ENCODE measurements at places on chromosomes 6 and 20.

DNA sequence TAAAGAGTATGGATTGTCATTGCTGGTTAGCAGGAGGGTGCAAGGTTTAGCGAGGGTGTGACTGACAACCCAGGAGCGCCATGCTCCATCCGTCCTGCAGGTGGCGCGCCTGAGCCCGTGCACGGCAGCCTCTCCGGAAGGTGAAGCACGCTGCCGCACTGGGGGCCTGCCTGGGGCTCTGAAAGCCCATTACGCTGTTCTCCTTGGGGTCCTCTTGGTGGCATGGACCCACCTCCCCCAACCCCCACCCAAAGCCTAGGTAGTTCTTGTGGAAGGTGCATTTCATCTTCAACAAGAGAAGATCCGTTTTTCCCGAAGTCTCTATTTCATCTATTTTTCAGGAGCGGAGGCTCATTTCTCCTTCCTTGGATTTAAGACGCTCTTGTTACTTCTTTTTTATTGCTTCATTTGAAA lies 197.4 kb upstream of the KCNG1 start:
- DNase-seq = peak; percentile 38

DNA sequence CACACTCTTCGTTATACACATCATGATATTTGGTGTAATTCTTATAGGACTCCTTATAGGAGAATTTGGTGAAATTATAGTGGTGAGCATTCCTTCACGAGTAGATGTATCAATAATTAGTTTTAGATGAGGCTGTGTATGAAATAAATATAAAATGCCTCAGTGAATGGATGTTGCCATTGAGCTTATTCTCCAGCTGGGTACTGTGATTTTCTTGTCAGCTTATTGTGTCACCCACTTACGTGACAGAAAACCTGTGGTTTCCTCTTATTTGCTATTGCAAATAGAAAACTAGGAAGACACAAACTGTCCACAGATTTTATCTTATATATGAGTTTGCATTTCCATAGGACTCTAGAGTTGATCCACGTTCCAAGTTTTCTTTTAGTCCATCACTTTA lies 439.9 kb upstream of the RNF217 start:
- no peak for DNase-seq

GRCh38 chr20:11182720-11183119 lies 508.9 kb upstream of the JAG1 start:
- DNase-seq = no peak

DNA sequence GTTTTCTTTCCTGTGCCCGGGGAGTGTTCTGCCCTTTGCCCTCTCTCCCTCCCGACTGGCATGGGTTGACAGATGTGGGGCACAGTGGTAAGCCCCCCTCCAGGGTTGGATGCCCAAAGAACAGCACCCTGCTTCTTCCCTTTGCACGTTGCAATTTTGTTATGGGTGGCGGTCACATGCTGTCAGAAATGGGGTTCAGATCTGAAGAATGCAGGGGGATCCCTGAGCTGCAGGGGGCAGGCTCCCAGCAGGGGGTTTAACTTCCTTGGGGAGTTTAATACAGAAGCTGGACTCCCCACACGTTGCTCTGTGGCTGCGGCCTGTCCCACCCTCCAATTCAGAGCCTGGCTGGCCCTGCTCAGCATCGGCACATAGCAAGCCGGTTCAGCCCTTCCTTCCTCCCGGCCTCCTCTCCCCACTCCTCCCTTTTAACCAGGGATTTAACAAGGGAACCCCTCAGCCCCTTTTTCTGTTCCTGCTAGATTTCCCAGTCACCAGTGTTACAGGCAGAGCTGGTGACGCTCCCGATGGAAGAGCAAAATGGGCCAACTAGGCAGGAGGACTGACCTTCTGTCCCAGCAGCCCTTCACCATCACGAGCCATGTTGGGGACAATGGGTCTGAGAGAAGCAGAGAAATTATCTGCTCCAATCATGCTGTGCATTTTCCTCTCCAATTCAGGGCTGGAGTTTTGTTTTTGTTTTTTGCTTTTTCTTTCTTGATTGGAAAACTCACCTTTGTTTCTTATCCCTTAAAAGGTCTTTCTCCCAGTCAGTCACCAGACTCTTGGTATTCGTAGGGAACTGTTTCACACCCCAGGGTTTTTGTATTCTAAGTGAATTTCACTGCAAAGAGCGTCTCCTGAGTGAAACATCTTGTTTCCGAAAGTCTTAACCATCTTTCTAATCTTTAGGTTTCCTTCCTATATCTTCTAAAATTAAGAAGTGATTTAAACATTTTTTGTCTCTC lies 6.8 kb downstream of the FOXF2 start:
- no peak for DNase-seq

DNA sequence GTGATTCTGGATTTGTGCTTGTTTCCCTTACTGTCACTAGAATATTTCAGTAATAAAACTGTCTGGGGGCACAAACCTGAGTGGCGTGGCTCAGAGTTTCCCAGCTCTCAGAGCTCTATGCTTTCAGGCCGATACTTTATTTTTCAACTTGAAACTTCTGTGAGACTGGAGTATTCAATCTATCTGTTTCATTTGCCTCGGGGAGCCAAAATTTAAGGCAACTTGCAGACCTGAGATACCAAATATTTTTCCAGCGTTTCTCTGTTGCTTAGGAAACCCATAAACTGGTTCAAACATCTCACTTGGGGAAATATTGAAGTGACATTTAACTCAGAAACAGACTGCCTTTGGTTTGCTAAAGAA lies 74.7 kb downstream of the SOBP start:
- no peak for DNase-seq

GRCh38 chr6:169858935-169859351 lies 107.5 kb downstream of the ERMARD start:
- DNase-seq = no peak

DNA sequence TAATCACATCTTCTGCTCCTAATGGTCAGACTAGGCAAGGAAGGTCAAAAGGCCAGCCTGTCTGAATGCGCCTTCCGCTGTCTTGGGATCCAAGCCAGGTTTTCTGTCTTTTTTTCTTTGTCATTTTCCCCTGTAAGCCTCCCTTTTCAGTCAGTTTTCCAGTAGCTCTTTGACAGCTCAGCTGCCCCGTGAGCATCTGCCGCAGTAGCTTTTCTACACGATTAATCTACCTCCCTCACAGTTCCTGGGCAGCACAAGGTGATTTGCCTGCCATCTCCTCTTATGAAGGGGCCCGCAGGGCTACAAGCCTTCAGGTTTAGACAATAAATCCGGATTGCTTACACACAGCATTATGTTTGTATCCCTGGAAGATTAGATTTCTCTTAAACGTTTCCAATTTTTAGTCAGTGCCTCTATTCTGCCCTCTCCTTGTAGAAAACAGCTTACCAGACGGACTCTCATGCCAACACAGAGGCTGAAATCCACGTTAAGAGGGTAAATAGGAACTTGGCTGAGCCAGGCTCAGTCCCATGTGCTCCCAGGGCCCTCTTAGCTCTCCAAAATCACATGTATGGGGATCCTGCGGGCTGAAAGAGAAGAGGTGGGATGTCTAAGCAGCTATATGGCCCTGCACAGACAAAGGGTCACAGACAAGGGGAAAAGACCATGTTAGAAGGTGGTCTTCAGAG lies 77.2 kb downstream of the LY86 start:
- DNase-seq = no peak

- no peak for DNase-seq
These were observed 17.6 kb upstream of the NUP153 start for GRCh38 chr6:17724341-17724740.

- DNase-seq = no peak
These were observed 8.5 kb upstream of the RHAG start for GRCh38 chr6:49645139-49645538.

GRCh38 chr6:23927935-23928334 lies 198.1 kb upstream of the NRSN1 start:
- no peak for DNase-seq

DNA sequence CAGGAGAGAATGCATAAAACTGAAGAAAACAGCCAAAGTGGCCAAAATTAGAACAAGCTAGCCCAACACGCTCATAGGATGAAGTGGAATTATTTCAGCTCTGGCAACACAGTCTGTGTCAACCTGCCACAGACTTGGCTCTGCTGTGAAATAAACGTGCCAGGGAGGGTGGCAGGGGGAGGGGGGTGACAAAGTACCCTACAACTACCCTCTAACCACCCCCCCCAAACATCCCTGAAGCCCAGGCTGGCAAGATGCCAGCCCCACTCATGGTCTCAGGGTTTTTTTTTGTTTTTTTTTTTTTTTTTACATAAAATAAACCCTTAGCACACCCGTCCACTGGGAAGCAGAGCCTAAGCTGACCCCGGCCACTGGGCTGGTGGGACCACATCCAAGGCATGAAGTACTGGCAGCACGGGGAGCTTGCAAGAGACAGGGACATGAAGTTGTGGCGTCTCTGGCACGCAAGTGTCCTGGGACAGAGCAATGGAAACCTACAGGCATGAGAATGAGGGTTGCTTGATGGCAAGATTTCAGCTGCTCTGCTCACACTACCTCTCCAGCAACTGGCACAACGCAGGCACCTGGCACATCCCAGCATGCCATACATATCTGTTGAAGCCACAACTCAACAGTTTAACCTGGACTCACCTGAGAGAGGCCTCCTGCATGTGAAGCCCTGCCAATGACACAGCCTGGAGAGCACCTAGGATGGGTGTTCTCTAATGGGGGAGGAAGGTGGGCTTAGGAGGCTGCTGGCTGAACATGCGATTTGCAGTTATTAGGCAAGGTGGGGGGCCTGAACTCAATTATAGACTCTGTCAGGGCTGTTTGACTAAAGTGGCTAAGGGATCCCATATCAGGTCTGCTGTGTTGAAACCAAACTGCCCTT lies 76.4 kb downstream of the TRAM2 start:
- no peak for DNase-seq

DNA sequence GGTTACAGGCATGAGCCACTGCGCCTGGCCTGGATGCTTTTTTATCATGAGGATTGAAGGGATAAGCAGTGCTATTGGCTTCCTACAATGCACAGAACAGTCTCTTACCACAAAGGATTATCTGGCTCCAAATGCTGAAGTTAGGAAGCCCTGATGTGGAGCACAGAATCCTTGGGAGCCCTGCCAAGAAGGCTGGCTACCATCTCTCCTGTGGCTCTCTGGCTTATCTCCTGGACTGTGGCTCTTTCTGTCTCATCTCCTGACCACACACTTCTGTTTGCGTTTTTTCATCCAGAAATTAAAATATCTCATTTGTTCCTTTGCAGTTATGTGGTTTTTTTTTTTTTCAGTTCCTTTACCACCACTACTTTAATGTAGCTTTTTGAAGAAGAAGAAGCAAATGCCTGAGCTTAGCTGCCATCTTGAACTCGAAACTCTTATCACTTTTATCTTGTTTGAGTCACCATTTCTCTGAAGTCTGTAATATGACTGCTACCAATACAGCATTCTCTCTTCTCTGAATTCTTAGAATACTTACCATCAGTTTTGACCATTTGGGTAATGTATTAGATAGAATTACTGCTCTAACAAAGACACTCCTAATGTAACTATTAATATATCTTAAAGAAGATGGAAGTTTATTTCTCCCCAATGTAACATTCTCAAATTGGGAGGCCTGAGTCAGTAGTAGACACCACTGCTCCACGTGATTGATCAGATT lies 1044.7 kb downstream of the KIF16B start:
- DNase-seq = no peak

- no peak for DNase-seq
These were observed 40.6 kb upstream of the PCMTD2 start for GRCh38 chr20:64214952-64215351.

DNA sequence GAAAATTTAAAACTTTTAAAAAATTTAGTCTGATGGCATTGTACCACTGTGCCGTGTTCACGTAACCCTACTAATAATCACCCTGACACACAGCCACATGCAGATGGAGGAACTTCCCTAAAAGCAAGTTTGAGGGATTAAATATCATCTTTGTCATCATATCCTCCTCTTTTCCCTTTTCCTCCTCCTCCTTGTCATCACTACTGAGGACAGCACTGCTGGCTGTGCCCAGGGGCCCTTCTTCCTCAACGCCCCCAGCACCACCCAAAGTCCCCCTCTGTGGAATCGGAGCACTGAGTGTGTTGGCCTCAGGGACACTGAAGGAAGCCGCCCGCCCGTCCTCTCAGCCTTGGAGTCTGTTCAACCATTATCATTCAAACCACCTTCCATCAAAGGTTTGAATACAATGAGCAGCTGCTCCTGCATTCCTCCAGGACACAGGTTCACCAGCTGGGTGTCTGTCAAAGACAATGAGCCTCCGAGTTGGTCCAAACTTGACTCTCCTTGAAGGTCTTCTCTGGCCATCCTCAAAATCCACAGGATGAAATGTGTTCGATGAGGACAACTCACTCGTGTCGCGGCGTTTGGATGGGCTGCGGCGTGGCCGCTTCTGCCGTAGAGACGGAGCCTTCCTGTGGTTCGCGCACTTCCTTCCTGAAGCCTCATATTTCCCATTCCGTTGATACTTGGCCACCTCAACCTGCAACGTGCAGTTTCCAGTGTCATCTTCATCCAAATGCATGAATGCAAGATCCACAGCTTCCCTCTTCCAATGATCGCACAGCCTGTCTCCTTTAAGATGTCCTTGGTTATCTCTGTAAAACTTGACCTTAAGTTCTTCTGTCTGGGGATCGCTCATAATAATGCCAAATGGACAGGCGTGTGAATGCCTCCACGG lies 23.3 kb downstream of the NQO2 start:
- DNase-seq = no peak

DNA sequence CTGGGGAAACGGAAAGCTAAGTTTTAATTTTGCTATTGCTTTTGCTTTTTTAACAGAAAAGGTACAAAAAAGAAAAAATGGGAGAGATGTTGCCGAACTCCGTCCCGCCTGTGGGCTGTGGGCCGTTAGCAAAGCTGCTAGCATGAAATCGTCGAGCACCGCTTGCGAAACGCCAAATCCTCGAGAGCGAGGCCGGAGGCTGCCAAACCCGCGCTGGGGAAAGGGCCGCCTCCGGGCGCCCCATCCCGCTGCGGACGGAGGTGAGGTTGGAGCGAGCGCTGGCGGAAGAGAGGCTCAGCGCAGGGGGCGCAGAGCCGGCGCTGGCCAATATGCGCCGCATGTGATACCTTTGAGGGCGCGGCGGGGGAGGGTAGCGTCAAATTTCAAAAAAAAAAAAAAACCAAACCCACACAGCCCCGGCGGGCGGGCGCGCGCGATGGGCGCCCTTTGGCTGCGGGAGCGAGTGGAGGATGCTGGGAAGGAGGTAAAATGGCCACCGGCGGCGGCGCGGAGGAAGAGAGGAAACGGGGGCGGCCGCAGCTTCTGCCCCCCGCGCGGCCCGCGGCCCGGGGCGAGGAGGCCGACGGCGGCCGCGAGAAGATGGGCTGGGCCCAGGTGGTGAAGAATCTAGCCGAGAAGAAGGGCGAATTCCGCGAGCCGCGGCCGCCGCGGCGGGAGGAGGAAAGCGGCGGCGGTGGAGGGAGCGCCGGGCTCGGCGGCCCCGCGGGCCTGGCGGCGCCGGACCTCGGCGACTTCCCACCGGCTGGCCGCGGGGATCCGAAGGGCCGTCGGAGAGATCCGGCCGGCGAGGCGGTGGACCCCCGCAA lies at the start of gene ZCCHC3:
ZCCHC3 (plus strand) TSS at position 473 of the 827 bp plus-strand sequence; CDS start at position 490, 17 bp downstream.
- peak; percentile 87 for DNase-seq

- peak; percentile 5 for DNase-seq
These were observed 110.4 kb downstream of the SYCP2 start for GRCh38 chr20:59823030-59823423.

All from hepatic stellate cell (primary cell).